Small intestine (tissue), 16 donors: ENCODE measurements at places on chromosomes 16 and 17.
A peak's percentile ranks its signal among the peaks of the same experiment; 100 is the strongest.

GRCh38 chr16:89670496-89671431 is 13.1 kb downstream of the SPATA33 start:
- DNase-seq, result peak; percentile 40

DNA sequence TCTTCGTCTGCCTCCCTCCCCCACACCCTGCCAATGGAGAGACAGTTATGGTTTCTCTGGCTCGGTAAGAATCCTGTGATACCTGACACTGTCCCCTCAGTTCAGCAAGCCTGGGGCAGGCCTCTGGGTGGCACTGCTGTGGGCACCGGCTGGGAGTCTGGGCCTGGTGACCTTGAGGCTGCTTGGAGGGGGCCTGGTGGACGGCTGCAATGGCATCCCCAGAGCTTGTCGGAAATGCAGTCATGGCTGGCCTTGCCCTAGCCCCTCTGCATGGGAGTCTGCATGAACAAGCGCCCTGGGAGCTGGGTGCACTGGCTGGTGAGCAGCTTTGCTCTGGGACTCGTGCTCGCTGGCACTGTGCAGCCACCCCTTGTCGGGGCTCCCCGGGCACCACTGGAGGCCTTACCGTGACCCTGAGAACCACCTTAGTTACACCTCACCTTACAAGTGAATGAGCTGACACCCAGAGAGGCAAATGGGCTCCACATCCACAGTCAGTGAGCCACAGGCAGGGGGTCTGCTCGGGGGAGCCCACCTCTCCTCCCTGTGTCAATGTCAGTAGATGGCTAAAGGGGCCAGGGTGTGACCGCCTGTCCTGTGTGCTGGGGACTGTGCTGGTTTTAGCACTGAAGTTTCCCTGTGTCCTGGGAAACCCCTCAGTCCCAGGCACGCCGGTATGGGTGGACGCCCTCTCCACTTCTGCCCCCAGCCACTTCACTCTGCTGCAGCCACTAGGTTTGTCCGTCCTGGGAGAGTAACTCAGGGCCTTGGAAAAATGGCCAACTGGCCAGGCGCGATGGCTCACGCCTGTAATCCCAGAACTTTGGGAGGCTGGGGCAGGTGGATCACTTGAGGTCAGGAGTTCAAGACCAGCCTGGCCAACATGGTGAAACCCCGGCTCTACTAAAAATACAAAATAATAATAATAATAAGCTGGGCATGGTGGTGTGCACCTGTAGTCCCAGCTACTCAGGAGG is 1.4 kb downstream of the LGALS3BP start:
- no peak for DNase-seq

DNA sequence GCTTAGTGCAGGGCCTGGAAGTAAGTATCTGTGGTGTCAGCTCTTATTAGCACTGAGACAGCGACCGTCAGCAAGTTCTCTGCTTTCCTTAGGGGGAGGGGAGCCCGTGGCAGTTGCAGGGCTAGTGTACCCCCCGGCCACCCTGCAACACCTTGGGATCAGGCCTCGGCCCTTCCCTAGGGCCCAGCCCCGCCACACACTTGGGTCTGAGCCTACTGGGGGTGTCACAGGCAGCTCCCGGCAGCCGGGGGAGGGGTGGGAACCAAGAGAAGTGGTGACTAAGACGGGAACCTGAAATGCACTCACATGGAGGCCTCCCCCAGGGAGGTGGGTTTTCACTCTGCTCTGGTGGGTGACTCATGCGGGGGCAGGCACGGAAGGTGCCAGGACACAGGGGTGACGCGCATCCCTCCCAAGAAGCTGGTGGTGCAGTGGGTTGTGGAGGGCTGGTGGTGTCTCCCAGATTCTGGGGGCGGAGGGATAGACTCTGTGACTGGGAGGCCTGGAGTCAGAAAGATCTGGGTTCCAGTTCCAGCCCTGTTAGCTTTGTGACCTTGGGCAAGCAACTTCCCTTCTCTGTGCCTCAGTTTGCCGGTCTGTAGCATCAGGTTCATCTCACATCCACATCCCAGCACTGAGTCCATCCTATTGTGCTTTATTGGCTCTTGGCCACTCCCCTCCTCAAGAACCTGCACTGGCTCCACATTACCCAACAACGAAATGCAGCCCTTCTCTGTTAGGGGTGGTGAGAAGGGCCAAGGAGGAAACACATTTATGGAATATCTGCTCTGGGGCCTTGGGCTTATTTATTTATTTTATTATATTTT is 44.5 kb downstream of the LAT start:
- no peak for DNase-seq

- DNase-seq, result peak; percentile 87
Observed at GRCh38 chr16:24516900-24517669, 22.3 kb upstream of the RBBP6 start.

DNA sequence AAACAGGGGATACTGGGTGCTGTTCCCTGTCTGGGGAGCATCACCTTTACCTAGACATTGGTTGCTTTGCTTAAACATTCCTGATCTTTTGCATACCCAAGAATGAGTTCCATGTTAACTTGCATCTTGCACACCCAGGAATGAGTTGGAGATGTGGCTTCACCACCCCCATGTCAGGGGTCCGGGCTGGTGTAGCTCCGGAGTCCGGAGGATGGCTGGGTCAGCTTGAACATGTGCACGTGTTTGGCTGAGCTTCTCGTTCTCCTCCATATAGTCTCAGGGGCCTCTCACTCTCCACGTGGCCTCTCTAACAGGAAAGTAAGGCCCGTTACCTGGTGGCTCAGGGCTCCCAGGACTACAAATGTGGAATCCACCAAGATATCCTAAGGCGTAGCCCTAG is 18.2 kb upstream of the AMZ2 start:
- DNase-seq, result no peak

DNA sequence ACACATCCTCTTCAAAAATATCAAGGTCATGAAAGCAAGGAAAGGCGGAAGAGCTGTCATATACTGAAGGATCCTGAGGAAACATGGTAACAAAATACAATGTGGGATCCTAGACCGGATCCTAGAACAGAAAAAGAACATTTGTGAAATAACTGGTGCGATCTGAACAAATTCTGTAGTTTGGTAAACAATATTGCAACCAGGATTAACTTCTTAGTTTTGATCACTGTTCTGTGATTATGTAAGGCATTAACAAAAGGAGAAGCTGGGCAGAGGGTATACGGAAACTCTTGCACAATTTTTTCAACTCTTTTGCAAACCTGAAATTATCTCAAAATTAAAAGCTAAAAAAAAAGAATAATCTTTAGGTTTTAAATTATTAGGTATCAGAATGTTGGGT is 109.7 kb downstream of the TRIM37 start:
- no peak for DNase-seq

DNA sequence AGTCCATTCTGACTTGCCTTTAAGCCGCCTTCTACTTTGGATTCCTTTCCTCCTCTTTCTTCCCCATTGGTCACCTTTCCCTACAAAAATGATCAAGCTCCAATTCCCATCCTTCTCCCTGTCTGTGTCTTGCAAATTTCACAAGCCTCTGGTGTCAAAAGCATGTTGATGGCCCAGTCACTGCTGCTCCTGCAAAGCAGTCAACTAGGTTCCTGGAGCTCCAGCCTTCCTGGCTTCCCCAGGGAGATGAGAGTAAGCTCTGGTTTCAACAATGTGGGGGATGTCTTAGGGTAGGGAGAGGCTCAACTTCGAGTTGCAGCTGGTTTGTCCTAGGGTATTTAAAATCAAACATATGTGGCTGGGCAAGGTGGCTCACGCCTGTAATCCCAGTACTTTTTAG is 36.1 kb upstream of the HELZ start:
- no peak for DNase-seq

DNA sequence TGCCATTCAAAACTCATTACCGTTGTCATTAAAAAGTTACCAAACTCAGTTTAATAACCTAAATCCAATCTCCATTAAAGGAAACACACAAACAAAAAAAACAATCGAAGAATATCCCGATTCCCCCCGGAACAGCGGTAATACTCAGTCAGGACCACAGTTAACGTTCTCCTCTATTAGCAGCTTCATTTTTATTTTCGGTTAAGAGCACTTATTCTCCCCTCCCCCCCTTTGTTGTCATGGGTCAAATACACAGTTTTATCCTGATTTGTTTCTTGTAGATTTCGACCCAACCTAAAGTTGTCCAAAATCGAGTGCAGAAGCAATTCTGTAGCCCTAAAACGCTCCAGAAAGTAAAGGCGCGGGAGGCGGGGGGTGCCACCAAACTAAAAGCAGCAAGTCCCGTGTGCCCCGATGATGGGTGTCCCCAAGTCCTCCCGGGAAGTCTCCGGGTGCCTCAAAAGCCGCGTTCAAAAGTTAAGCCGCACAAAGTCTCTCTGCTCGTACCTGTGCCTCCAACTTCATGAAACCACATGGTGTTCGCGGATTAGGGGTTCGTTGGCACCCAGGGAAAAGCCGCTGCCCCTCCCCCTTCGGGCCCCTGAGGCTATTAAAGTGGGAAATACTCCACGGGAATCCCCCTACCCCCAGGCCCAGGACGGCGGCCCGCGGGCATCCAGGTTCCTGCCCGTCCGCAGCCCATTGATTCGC is 996 bp downstream of the SUMO2 start:
- peak; percentile 41 for DNase-seq

GRCh38 chr16:3690980-3691720 is 26.2 kb downstream of the TRAP1 start:
- no peak for DNase-seq

DNA sequence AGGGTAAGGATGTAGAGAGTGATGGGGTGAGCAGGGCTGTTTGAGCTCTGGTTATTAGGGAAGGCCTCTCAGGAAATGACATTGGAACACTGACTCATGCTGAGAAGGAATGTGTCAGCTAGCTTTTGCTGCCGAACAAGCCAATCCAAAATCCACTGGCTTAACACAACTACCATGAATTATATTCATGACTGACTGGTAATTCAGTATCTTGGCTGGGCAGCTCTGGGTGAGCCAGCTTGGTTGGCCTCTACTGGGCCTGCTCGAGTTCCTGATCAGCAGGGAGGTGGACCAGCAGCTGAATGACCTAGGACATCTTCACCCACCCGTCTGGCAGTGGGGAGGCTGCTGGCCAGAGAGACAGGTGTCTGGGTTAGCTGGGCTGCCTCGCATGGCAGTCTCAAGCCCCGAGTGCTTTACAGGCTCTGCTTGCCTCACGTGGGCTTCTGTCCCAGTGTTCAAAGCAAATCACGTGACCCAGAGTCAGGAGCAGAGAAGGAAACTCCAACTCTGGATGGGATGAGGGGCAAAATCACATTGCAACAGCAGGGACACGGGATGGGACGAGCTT is 209.4 kb downstream of the KATNIP start:
- no peak for DNase-seq

GRCh38 chr16:78538919-78539318 is 439.5 kb downstream of the WWOX start:
- DNase-seq, result no peak

DNA sequence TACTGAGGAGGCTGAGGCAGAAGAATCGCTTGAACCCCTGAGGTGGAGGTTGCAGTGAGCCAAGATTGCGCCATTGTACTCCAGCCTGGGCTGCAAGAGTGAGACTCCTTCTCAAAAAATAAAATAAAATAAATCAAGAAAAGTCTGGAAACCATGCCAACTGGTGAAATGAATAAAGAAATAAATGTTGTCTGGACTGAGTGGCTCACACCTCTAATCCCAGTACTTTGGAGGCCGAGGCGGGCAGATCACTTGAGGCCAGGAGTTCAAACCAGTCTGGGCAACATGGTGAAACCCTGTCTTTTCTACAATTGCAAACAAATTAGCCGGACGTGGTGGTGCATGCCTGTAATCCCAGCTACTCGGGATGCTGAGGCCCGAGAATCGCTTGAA is 744 bp upstream of the LRRC37A3 start:
- peak; percentile 22 for DNase-seq

DNA sequence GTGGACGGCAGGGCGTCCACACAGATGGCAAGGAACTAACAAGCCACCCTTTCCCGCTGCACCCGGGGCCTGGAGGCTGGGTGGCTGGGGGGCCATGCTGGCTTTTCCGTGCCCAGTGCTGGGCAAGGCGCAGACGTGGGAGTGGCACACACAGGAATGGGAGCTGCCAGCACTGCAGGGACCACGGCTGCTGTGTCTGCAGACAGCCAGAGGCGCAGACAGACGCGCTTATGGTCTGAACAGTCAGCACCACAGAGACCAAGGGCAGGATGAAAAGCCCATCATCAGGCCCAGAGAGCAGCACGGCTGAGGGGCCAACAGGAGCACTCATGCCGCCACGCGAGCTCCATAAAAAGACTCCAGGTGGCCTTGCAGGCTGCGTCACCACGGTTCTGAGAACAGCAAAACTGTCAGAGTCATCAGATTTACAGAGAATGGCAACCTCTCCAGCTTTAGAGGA is 24.0 kb downstream of the PDIA2 start:
- DNase-seq, result no peak

DNA sequence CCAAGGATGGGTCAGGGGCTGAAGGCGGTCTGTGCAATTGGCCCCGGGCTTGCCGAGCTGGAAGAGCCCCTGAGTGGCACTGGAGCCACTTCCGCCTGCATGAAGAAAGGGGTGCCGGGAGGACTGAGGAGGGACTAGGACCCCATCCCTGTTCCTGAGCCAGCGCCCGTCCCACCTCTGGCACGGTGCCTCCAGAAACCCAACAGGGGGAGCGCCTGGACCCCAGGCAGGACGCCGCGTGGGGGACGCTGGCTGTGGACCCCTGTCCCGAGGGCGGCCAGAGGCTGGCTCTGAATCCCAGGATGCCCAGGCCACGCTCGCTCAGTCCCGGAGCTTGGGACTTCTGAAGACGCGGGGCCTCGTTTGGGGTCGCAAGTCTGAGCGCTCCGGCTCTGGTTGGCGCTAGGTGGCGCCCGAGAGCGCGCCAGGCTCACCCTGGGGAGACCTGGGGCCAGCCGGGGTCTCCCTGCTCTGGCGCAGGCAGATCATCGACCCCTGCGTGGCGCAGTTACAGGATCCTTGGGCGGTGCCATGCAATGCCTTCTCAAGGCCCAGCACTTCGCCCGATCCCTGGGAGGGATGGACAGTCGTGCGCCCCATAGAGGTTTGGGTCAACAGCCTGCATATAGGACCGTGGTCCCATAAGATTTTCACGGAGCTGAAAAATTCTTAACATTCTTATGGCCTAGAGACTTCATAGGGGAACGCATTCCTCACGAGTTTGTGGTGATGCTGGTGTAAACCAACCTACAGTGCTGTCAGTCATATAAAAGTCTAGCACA is 58.5 kb upstream of the CREBBP start:
- DNase-seq, result peak; percentile 27

DNA sequence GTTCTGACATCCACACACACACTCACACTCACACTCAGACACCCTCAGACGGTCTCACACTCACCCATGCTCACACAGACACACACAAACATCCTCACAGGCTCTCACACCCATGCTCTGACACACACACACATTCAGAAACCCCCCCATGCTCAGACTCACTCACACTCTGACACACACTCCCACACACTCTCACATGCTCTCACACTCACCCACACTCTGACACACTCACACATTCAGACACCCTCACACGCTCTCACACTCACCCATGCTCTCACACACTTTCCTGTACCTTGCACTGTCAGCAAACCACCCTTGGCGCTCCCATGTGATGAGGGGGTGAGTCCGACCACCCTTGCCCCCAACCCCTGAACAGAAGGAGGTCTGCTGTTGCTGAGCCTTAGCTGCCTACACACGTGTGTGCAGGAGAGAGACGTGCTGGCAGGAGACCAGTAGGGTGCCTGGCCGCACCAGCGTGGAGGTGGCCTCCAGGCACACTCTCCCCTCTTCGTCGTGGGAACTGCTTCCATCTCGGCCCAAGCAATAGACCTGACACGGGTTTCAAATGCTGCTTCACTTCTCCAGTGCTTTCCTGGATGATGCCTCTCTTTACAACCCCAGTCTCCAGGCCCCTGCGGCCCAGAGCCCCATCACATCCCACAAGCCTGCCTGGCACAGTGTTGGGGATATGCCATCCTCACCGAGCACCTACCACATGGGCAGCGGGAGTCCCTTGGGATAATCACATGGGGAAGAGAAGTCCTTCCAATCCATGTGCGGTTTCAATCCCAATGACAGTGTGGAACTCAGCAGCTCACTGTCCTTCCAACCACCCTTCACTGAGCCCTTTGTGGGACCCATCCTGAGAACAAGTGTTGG is 267.8 kb upstream of the FOXF1 start:
- no peak for DNase-seq
